ENCODE measurements at places on chromosomes 16 and 17. TPM values are rescaled to one million over a fixed set of nuclear protein-coding genes. Genes with fewer than 3 reads are reported as not detected.

RASD1 gene
- total RNA-seq: 20.9 TPM

EVPLL gene
- total RNA-seq: 0.22 TPM

KRT25 gene
- total RNA-seq: not detected

COL1A1 gene
- total RNA-seq: 33.5 TPM

PROCA1 gene
- total RNA-seq: 1.4 TPM

CCDC40 gene
- total RNA-seq: 2.0 TPM

NDE1 gene
- total RNA-seq: 30.9 TPM

WSCD1 gene
- 28.5 TPM for total RNA-seq

SEZ6 gene
- 0.46 TPM for total RNA-seq

DRC7 gene
- total RNA-seq: not detected

TSPAN10 gene
- total RNA-seq: 0.18 TPM

LDHD gene
- 89.2 TPM for total RNA-seq

NUBP2 gene
- 34.4 TPM for total RNA-seq

KRT9 gene
- total RNA-seq: not detected

IGSF6 gene
- 5.2 TPM for total RNA-seq

AURKB gene
- 22.4 TPM for total RNA-seq

AGRP gene
- total RNA-seq: not detected

C1QTNF8 gene
- total RNA-seq: not detected

ARHGAP44 gene
- total RNA-seq: 44.4 TPM

C16orf46 gene
- total RNA-seq: 0.75 TPM

BPTF gene
- 65.1 TPM for total RNA-seq

C16orf54 gene
- 1.6 TPM for total RNA-seq

NFATC2IP gene
- total RNA-seq: 52.0 TPM

LYRM9 gene
- 3.0 TPM for total RNA-seq

CTRB1 gene
- total RNA-seq: not detected

TBC1D3L gene
- total RNA-seq: 13.7 TPM

ITGAL gene
- total RNA-seq: 6.7 TPM

TMIGD1 gene
- 125 TPM for total RNA-seq

TP53TG3C gene
- total RNA-seq: not detected

MVP gene
- total RNA-seq: 578 TPM

KIF2B gene
- not detected for total RNA-seq

VKORC1 gene
- 28.7 TPM for total RNA-seq
